ENCODE measurements at places on chromosomes 3 and 15.

DNA sequence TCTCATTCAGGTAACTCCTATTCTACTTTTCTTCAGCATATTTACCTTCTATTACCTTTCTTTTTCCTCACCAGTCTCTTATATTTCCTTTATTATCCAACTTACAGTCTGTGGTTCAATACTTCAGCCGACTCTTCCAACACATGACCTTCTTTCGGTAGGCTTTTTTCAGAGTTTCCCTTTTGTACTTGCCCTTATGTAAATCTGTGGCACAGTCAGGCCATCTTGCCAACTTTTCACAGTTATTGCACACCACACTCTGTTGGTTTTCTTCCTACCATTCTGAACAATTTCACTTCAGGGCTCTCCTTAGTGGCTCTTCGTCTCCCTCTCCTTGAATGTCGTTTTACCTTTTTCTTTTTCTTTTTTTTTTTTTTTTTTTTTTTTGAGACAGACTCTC is 427.8 kb downstream of the LPP start:
- no peak for DNase-seq
- H3K4me3 ChIP-seq = no peak overlapping the region
- H3K27ac ChIP-seq = no peak overlapping the region
- peaks cover 3% of the 10 kb centered on the region for H3K36me3 ChIP-seq
- peaks cover 12% of the 10 kb centered on the region for H3K4me1 ChIP-seq

DNA sequence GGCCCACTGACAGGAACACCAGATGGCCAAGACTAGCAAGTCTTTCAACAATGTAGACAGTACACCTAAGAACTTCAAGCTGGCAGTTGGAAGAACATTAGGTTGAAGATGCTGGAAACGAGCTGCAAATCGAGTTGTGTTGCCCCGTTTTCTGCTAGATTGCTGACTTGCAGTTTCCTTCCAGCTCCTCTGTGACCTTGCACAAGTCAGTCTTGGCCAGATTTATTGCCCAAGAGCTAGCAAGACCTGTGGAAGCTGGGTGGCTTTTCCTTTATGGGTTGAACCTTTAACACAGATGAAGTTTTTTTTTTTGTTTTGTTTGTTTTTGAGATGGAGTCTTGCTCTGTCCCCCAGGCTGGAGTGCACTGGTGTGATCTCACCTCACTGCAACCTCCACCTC is 2.9 kb upstream of the RBM6 start:
- H3K4me3 ChIP-seq = no peak overlapping the region
- DNase-seq = no peak
- no peak overlapping the region for H3K27ac ChIP-seq
- peaks cover 17% of the 10 kb centered on the region for H3K4me1 ChIP-seq

DNA sequence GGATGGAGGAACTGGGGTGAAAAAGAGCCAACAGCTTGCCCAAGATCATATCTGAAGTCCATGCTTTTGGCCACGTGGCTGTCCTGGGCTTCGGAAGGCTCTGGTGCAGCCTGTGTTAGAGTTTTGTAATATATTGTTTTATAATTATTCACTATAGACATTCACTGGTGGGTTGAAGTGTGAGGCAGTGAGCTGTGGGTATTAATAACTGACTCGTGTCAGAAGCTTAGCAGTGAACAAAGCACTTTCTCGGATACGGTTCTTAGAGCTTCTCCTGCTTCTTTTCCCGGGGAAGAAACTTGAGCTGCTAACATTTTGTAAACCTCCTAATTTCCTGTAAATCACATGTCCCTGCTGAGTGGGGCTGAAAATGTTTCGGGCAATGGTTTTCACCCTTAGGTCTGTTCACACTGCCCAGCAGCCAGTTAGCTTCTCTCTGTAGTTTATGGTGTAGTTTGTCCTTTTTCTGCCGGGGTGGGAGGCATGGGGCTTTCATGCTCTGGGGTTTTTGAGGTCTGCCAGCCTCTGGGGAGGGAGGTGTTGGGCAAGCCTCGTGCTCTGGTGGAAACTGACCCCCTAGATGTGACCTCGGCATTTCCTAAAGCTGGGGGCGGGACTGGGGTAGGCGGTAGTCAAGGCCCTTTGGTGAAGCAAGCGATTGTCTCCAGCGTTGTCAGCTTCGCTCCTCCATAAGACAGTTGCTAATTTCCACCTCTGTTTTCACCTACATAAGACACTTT is 1.7 kb downstream of the MRAS start:
- H3K4me3 ChIP-seq = no peak overlapping the region
- H3K27ac ChIP-seq = no peak overlapping the region
- peaks cover 47% of the 10 kb centered on the region for H3K27me3 ChIP-seq

GRCh38 chr3:3180456-3180855 is 965 bp upstream of the CRBN start:
- no peak overlapping the region for H3K27ac ChIP-seq
- H3K4me1 ChIP-seq = peaks cover 35% of the 10 kb centered on the region
- peaks cover 18% of the 10 kb centered on the region for H3K36me3 ChIP-seq
- H3K27me3 ChIP-seq = peaks cover 10% of the 10 kb centered on the region

DNA sequence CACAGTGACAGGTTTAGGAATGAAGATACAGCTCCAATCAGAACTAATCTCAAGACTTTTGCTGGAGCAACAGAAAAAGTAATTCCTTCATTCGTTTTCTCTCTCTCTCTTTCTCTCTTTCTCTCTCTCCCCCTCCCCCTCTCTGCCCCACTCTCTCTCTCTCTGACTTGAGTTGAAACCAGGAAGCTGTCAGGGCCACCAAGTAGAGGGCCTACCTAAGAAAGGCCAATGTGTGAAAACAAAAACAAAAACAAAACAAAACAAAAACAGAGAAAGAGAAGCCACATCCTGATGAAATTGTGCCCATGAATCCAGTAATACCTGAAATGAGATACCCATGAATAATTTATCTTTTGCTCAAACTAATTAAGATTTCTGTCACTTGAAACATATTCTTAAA is 72.9 kb downstream of the ATP8B4 start:
- peak overlapping the region; percentile 69 for H3K27ac ChIP-seq
- H3K4me1 ChIP-seq = peaks cover 9% of the 10 kb centered on the region
- no peaks in the 10 kb centered on the region for H3K27me3 ChIP-seq
- no peak for DNase-seq
- H3K36me3 ChIP-seq = peaks cover 6% of the 10 kb centered on the region

- DNase-seq = no peak
- peaks cover 20% of the 10 kb centered on the region for H3K4me1 ChIP-seq
- no peak overlapping the region for H3K27ac ChIP-seq
- H3K4me3 ChIP-seq = no peak overlapping the region
- H3K27me3 ChIP-seq = peaks cover 26% of the 10 kb centered on the region
Observed at GRCh38 chr15:40249477-40250303, 10.8 kb downstream of the PAK6 start.

DNA sequence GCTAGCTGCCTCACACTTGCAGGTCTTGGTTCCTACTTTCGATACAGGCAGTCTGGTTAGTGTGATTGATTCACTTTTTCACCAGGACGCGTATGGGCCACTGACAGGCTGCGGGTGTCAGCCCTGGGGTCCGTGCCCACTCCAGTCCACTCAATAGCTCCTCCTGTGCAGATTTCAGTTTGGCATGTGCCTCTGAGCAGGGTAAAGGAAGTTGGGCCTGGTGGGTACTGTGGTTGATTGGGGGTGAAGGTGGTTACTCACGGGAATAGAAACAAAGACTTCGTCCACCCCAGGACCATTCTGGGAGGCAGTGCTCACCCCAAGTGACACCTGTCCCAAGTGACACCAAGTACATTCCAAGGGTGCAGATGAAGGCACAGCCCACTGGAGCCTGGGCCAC is 62.3 kb downstream of the EPHB1 start:
- H3K27ac ChIP-seq = no peak overlapping the region
- no peaks in the 10 kb centered on the region for H3K4me1 ChIP-seq
- no peaks in the 10 kb centered on the region for H3K27me3 ChIP-seq
- no peak overlapping the region for H3K4me3 ChIP-seq
